ENCODE measurements at places on chromosomes 5 and 9.

DNA sequence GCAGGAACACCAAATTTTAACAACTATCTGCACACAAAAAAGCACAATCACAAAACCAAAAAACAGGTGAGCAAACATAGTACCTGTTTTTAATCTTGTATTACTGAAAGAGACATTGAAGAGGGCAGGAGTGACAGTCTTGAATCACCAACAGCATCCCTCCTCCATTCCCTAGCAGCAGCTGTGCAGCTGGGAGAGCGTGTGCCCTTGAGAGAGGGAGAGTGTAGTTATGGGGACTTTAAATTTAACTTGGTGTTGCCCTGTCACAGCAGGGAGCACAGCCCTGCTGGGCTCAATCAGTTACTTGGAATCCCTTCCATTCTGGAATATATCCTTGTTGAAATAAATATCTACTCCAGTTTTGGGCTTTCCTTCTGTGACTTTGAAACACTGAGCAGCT, 1938.7 kb upstream of the NUDT12 start:
- DNase-seq = no peak

DNA sequence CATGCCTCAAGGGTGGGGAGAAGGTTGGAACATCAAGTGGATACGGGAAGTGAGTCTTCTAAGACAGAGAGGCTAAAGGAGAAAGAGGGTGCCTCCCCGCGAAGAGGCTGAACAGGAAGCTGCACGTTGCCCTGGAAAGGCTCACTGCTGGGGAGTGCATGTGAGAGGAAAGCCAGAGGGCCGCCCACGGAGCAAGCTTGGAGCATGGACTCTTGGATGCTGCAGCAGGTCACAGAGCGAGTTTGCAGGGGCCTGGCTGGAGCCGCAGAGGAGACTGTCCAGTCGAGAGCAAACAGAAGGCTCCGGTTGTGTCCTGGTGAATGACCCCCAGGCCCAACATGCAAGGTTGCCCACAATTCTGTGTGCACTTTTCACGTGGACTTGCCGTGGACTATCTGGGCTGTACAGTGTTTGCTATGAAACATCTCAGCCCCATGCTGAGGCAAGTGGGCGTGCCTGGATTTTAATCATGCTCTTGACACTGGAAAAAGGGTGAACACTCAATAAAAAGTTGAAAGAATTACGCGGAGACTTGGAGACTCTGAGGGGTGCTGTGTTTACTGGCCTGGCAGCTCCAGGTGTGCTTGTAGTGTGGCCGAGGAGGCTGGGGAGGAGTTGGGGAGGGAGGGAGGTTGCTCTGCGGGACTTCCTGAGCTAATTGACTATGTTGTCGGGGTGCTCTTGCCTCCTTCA, 54.5 kb upstream of the GARNL3 start:
- no peak for DNase-seq

GRCh38 chr5:68709239-68709638, 384.6 kb upstream of the SLC30A5 start:
- no peak for DNase-seq

GRCh38 chr9:77848404-77848803, 183.2 kb downstream of the GNAQ start:
- no peak for DNase-seq

DNA sequence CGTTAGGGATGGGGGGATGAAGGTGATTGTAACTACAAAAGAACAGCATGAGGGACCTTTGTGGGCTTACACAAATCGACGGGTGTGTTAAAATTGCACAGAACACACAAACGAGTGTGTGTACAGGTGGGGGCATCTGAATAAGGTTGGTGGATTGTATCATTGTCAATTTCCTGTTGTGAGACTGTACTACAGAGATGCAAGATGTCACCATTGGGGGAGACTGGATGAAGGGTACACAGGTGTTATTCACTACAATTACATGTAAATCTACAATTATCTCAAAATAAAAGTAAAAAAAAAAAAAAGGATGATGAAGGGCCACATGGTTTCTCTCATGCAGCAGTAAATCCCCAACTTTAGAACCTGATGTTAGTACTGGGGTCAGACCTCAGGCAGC, 31.4 kb upstream of the PHYKPL start:
- no peak for DNase-seq

Measured in LoVo (cell line).